ENCODE measurements at places on chromosomes 12 and 14.

GRCh38 chr14:105582639-105583038, 56.3 kb downstream of the TMEM121 start:
- no peak for DNase-seq

- no peak for DNase-seq
Observed at GRCh38 chr14:82447586-82447985, 913.9 kb upstream of the SEL1L start.

DNA sequence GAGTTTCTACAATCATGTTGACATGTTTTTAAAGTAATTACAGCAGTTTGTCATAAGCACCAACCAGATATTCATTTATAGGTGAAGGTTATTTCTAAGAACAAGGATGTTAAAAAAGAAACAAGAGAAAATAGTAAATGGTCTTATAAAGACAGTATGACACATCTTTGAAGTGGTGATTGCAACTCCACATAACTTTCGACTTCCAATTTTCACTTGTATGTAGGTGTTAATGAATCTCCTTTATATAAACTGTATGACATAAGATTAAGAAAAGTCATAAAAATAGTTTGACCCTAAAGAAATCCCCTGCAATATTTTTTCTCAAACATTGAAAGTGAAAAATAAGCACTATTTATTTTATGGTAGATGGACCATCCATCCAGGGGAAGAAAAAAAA, 144.8 kb upstream of the PTPRQ start:
- DNase-seq = no peak

GRCh38 chr14:68978172-68978911, 760 bp downstream of the ACTN1 start:
- DNase-seq = peak; percentile 42

DNA sequence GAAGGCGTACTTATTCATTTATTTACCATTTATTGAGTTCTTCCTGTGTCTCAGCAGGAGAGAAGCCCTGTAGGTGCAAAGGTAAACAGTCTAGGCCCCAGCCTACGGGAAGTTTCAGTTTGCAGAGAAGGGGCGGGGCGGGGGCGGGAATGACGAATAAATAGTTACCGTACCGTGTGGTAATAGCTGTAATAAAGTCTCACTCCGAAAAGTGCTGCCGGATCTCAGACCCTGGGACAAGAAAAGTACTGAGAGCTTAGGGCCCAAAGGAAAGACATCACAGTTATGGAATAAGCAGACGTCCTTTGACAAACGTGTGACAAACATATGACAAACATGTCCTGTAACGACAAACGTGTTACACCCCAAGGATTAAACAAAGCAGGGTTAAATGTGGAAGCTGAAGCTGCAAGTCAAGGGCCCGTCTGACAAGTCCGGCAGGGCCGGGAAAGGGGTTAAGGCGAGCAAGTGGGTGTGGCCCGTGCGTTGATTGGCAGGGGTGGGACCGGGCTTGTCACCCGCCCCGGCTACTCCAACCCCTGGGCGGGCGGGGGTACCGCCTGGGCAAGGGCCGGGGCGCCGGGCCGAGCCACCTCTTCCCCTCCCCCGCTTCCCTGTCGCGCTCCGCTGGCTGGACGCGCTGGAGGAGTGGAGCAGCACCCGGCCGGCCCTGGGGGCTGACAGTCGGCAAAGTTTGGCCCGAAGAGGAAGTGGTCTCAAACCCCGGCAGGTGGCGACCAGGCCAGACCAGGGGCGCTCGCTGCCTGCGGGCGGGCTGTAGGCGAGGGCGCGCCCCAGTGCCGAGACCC, at the start of gene LRP10:
Gene LRP10 (plus strand): TSS at position 517 of the 809 bp plus-strand sequence. CDS start 564 bp downstream, outside the sequence.
- DNase-seq = peak; percentile 76

DNA sequence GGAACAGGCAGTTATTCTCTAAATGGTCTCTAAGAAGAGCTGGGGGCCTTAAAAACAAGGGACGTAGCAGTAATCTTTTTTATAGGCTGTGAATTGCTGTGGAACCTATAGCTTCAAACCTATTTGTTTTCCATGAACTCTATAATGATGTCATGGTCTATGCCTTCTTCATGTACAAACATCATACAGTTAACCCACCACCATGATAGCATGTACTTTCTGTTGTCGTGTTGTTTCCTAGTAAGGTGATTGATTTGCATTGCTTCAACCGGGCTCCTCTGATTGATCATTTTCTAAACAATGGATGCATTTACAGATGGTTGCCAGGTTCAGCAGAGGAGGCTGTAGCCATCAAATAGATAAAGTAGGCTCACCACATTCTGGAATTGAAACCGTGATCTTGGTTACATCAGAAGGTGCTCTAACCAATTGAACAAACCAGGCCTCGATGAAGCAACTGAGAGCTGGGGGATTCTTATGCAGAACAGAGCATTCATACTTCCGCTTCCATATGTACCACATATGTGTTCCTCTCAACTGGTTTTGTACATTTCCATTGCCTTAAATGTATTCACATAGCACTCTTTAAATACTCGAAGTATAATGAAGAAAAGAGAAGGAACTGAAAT, 25.6 kb upstream of the PCNX1 start:
- DNase-seq = no peak

- DNase-seq = no peak
Observed at GRCh38 chr12:79156846-79157463, 292.4 kb downstream of the SYT1 start.

DNA sequence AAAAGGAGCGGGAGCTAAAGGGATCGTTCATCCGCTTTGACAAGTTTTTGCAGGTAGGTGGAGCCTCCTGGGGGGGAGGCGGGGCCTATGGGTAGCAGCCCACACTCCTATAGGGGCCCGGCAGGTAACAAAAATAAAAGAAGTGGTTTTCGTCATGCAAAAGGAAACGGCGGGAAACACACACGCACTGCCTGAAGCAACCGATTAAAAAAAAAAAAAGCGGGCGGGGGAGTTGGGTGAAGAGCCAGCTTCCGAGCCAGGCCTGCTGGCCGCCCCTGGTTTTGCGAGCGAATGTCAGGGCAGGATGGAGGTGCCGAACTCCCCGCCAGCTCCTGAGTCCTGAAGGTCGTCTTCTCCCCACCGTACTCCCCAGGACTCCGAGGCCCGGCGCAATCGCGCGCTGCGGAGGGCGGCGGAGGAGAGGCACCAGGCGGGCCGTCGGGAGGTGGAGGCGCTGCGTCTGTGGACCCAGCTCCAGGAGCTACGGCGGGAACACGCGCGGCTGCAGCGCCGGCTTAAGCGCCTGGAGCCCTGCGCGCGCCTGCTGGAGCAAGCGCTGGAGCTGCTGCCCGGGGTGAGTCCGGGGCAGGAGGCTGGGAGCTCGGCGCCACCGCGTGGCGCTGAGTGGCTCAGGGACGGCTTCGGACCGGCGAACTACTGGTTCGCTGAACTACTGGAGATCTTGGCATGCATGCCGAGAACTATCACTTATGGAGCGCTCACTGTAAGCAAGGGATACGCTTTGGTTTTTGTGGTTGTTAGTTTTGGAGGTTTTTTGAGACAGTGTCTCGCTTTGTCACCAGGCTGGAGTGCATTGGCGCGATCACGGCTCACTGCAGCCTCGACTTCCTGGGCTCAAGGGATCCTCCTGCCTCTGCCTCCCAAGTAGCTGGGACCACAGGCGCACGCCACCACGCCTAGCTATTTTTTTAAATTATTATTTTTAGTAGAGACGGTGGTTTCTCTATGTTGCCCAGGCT, 3.6 kb downstream of the CFAP73 start:
- DNase-seq = peak; percentile 29

GRCh38 chr14:58697930-58698642, 60.3 kb downstream of the DACT1 start:
- DNase-seq = no peak

- DNase-seq = no peak
Observed at GRCh38 chr14:99645545-99646505, 896 bp downstream of the HHIPL1 start.

DNA sequence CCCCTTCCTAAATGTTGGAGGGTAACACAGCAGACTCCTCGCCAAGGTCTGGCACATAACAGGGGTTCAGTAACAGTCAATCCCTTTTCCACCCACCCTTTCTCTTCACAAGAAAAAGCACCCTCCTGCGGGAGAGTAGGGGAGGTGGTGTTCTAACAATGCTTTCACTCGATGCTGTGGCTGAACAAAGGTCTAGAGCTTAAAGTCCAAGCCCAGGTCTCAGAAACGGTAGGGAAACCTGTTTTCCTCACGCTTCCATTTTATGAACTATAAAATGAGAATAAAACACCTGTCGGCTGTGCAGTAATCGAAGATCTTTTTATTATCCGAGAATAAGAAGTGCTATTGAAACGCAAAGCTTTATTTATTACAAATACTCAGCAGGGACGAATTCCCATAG, 20.9 kb upstream of the CACNA2D4 start:
- no peak for DNase-seq

DNA sequence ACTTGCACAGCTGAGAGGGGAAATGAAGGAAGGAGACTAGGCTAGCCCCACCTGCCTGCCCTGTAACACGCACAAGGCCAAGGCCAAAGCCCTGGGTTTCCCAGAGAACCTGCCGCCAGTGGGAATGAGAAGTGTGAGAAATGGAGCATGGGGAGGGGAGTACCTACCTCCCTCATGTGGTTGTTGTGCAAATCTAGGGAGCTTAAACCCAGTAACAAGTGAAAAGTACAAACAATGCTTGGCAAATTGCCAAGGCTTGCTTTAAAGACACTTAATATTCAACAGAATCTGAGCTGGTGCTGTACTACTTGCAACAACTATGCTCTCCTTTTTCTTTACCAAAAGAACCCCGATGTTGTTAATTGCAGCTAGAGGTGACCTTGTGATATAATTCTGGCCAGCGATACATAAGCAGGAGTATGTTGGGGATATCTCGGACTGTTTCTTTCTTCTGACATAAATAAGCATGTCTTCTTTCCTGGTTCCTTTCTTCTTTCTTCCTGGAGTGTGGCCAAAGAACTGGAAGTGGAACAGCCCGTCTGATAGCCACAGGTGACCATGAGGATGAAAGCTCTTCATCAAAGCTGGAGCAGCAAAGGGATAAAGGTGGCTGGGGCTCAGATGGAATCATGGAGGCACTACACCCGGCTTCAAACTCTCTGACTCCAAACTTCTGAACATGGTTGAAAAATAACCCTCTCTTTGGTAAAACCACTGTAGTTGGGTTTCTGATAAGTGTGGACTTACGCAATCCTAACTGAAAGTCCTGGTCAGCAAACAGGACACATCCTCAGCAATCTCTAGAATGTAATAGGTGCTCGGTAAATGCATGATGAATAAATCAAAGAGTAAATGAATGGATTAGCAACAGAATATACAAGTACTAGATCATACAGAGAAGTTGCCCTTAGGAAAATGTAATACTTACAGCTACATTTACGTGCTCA, 207.9 kb downstream of the NUAK1 start:
- no peak for DNase-seq

DNA sequence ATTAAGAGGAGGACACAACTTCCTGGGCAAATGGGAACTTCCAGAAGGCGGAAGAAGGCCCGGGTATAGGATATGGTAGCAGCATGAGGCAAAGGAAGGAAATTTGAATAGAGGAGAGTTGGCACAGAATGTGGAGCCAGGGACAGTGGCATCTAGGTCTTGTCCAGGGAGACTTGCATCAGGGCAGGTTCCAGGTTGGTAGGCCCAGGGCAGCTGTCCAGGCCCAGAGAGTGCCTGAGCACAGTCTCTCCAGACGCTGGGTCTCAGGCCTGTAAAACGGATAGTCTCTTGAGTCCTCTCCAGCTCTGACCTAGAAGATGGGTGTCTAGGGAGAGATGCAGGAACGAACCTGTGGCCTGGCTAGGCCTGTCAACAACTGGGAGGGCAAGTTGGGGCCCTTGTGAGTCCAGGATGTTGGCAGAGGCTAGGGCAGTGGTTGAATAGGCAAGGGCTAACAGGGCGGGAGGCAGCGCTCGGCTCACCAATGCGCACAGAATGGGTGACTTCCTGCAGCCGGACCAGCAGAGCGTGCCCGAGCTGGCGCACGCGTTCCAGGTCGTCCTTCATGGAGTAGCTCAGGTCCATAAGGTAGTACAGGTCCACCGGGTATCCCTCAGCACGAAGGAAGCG, 9.9 kb downstream of the ITGB7 start:
- no peak for DNase-seq

DNA sequence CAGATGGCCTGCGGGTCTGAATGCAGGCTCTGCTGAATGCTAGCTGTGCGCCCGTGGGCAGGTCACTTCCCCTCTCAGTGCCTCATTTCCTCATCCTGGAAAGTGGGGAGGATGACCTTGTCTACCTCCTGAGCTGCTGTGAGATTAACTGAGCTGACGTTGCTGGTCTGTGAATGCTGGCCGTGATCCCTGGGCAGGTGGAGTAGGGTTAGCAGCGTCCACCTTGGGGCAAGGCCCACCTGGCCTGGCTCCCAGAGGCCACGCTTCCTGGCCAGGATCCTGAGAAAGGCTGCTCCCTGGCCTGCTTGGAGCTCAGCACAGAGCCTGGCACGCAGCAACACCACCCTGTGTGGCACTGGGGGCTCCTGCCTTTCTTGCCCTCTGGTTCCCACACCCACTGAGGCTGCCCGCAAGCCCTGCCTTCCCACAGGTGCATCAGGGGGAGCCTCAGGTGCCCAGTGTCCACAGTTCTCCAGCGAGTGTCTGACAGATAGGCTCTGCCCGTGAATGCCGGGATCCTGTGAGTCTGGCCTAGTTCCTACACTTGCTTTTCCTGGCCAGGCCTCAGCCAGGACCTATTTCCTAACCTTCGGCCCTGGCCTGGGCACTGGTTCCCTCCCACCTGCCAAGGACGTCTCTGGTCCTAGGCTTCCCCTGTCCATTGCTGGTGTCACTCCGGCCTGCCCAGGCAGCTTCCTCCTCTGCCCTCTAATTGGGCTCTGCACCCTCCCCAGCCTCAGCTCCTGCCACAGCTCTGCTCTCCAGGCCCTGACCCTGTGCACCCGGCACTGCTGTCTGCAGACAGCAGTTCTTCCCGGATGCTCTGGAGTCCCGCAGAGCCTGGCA, 37.2 kb upstream of the TDRD9 start:
- no peak for DNase-seq

DNA sequence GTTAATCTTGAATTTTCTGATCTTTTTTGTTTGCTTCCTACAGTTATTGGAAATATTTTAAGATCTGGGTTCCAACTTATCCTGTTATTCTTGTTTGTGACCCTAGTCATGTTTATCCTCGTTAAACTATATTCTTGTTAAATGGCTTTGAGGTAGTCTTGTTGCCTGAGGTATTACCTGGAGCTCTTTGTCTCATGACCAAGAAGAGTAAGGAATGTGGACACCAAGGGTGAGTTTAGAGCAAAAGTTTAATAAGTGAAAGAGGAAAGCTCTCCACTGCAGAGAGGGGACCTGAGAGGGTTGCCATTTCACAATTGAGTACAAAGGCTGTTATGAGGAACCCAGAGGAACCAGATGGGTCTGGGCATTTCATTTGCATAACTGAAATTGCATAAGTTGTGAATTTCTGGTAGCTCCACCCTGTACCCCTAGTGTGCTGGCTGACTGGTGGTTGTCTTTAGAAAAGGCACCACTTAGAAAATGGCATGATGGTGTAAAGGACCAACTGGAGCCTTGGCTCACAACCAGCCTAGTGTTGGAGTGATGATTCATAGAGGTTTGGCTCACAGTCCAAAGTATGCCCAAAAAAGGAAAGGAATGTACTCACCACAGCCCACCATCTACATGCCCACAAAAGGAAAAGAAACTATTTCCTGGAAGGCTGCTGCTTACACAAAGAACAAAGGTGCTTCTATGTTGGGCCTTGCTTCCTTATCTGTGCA, 36.7 kb upstream of the RESF1 start:
- no peak for DNase-seq

All from stimulated activated CD4-positive, alpha-beta T cell treated with anti-CD3 and anti-CD28 coated beads, Interleukin-12 subunit alpha, Interleukin-12 subunit beta, amount 100 ng/mL, for 24 hours (primary cell).